ENCODE measurements at places on chromosomes 7 and 10.

DNA sequence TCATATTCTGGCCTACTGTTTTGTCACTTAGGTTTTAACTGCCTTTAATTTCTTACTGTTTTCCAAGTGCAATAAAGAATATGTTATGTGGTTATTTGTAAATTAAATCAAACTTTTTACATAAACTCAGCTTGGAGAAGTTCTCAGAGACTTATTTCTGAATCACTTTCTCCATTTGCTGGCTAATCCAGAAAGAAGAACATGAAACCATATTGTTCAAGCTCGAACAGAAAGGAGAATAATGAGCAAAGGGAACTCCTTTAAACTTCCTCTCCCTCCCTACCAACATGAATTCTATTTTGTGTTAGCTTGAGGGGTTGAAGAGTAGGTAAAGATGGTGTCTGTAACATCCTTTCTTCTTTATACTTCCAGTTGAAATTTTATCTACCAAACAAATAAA lies 52.3 kb downstream of the SHTN1 start:
- no peak for DNase-seq

DNA sequence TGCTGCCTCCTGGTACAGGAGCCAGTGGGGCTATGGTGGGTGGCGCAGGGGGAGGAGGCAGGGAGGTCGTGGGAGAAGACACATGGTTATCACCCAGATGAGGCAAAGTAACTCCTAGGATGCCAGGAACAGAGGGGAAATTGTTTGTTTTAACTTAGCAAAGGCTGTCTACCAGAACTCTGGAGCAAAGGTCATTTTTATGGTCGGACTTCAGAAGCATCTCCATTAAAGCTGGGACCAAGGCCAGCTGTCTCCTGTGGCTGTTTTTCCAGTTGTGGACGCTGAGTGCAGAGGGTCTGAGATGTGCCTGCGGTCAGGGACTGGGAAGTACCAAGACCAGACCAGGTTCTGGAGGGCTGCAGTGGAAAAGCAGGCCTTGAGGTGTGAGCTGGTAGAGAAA lies 525.9 kb upstream of the FOXK1 start:
- DNase-seq, result no peak

DNA sequence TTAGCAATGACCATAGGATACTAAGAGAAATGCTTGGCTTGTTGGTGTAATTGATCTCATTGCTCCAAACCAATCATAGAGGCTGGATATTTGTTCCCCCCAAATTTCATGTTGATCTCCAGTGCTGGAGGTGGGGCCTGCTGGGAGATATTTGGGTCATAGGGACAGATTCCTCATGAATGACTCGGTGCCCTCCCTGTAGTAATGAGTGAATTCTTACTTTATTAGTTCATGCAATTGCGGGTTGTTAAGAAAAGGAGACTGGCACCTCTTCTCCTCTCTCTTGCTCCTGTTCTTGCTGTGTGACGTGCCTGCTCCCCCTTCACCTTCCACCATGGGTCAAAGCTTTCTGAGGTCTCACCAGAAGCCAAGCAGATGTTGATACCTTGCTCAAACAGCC lies 630.1 kb downstream of the CALN1 start:
- DNase-seq, result no peak

DNA sequence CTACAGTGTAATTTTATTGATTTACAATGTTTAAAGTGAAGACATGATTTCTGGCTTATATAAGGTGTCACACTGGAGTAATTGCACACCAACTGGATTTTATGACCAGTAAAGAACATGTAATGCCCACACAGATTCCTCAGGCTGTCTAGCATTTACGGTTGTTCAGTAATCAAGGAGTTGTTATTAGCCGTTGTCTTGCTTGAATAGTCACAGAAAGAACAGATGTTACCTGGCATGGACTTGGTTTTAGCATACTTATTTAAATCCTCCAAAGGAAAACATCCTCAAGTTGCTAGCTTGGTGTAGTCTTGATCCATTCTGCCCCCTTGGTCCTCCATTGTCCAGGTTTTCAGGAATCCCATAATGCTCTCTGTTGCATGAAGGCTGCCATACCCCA lies 65.8 kb downstream of the POU6F2 start:
- no peak for DNase-seq

DNA sequence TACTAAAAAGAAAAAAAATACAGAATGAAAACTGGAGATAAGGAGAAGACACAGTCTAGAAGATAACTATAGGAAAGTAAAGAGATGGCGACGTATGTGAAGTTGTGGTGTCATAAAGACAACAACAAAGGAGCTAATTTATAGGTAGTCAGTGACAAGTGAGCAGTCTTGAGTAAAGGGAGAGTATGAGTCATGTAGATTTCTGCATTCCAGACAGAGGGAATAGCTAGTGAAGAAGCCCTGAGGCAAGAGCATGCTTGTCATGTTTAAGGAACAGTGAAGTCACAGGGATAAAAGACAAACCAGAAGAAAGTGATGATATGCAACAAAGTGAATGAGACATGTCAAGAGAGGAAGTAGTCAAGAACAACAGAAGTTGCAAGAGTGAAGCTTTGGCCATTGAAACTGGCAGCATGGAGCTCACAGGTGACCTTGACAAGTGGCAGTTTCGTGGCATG lies 2.3 kb upstream of the MIOS start:
- DNase-seq, result no peak

DNA sequence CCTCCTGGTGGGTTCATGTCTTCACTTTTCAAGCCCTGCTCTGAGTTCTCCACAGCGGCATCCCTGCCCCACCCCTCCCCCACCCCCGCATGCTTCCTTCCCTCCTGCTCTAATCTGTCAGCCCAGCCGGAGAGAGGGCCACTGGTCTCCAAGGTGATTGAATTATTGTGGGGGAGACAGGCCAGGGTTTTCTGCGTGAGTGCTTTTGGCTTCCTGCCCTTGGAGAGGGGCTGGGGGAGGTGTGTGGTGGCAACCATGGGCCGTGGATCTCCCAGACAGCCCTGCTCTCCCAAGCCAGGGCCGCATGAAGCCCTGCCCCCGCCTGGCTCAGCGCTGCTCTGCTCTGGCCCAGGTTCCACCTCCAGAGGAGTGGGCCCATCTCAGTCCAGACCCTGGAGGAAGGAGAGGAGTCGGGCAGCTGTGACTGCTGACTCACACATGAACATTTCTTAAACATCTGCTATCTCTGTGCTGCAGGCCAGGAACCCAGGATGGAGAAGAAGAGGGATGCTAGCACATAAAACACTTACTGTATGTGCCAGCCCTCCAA lies 109.9 kb downstream of the ZMIZ1 start:
- no peak for DNase-seq

GRCh38 chr10:29880856-29881255 lies 178.5 kb downstream of the JCAD start:
- no peak for DNase-seq

DNA sequence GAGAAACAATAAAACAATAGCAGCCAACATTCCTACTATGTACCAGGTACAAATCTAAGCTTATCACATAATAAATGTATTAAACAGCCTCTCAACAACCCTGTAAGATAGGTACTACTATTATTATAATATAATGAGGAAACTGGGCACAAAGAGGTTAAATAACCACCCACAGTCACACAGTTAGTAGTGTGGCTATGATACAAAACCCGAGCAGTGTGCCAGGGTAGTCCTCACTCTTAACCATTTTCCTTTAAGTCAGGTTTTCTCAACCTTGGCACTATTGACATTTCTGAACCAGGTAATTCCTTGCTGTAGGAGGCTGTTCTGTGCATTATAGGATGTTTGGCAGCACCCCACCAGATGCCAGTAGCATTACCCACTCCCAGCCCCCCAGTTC lies 48.8 kb downstream of the DNAJC1 start:
- DNase-seq, result no peak

DNA sequence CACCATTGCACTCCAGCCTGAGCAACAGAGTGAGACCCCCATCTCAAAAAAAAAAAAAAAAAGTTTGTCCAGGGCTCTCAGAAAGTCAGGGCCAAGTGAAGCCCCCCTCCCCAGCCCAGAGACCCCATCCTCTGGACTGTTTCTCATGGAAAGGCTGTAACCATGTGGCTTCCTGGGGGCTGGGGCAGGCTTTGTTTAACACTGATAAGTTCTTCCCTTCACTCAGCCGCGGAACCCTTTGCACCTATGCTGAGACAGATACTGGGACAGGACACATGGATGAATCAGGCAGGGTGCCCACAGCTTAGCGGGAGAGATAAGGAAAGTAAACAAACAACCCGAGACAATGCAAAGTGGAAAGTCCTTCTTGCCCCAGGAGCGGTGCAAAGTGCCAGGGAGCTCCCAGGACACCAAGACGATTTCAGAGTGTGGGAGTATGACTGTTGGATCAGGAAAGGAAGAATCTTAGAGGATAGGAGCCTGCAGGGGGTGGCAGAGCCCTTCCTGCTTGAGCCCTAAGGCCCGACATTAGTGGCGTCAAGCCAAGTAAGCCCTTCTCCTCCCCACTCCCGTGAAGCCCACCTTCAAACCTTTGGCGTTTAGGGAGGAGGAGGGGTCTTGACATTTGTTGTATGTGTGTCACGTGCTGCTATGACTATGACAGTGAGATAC lies 11.6 kb downstream of the MLXIPL start:
- DNase-seq, result no peak

- DNase-seq, result no peak
Observed at GRCh38 chr10:22893781-22894180, 34.1 kb upstream of the ARMC3 start.

DNA sequence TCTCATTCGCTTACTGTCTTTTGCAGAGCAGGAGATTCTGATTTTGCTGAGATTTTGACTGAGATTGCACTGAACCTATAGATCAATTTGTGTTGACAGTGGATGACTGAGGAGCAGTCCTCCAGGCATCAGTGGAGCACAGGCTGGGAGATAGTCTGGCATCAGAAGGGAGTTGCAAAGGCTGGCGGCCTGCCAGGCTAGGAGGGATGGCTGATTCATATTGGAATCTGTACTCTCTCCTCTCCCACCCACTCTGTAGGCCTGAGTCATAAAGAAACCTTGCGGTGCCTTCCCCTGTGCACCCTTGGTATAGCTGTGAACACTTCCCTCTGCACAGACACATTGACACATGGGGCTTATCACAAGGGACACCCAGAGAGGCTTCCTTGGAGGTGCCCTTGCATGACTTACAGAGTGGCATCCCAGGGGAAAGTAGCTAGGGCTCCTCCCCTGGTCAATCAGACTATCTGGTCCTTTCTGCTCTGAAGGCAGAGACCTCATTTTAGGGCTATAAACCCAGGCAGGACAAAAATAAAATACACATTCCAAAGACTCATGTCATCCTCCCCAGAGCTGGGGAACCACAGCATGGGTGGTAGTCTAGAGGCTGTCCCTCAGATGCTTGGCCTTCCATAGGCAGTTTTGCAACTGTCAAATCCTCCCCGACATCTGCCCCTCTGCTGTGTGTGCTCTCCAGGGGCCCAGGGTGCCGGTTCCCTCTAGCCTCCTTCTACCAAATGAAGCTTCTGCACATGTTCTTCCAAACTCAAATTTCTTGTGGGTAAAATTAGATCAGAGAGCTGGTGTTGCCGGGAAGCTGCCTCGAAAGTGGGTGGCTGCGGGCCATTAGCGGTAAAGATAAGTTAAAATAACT lies 37.4 kb upstream of the EEPD1 start:
- DNase-seq, result no peak
